ENCODE measurements at places on chromosomes 1 and 21.

DNA sequence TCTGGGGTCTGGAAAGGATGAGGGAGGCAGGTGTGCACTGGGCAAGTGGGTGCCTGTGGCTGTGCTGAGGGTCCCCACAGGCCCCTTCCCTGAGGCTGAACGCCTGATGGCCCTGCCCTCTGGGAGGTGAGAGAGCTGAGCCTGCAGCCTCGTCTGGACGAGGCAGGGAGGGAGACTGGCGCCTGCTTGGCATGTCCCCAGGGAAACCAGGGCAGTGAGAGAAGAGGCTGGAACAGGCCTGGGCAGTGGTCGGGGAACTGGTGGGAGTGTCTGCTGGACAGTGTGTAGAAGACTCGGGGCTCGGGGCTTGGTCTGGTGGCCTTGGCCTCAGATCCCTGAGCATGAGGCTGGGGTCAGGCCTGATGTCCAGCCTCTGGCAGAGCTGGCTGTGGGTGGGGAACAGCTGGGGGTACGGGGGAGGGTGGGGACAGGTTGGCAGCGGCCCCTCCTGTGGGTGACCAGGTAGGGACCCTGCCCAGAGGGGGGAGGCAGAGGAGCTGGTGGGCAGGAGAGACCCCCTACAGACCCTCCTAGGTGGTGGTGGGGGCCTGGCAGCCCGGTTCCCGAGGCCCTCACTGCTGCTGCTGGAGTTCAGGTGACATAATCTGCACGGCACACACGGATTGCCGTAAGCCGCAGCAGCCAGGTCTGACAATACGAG, 30.8 kb upstream of the PLCH2 start:
- DNase-seq: no peak

GRCh38 chr1:204046346-204046745, 26.6 kb upstream of the SOX13 start:
- DNase-seq: no peak

- DNase-seq: no peak
Observed at GRCh38 chr1:14167884-14168283, 430.6 kb upstream of the KAZN start.

DNA sequence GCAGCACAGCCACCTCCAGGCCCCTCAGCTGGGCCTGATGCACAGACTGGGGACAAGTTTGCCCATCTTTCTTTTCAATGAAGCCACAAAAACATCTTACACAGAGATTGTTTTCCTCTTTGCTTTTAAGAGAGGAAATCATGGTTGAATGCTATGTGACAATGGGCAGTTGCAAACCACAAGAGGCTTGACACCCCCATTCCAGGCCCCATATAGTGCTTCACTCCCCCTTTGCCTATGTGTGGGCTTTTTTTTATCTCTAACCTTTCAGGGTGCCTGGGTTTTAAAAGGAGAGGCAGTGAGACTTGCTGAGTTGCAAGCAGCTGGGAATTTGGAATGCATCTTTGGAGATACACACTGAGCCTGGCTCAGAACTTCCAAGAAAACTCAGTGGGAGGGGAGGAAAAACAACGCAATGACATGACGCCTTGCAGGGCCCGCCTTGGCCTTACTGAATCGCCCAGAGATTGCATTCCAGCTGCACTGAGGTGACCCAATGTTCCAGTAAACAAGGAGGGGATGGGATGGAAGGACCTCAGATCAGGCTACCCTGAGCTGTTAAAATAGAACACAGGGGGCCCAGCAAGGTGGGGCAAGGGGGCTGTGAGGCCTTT, 145.2 kb upstream of the ZNF648 start:
- no peak for DNase-seq

- DNase-seq: no peak
Observed at GRCh38 chr1:232891071-232891470, 59.3 kb upstream of the NTPCR start.

- no peak for DNase-seq
Observed at GRCh38 chr1:155069551-155070157, 6.1 kb downstream of the EFNA4 start.

DNA sequence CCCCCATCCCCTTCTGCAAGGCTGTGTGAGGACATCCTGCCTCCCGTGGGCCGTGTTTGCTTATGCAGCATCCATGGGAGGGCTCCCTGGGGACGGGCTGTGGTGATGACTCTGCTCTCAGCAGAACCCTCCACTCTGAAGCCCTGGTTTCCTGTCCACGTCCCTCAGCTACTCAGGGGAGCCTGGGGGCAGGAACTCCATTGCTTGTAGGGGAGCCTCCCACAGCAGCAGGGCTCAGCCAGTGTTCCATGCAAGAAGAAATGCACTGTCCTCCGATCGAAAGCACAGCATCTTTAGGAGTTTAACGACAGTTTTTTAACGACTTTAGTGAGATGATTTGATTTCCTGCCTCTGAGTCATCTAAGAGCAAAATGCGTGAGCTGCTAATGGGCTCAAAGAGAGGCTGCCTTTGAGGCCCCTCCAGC, 8.3 kb upstream of the KCNAB2 start:
- no peak for DNase-seq

DNA sequence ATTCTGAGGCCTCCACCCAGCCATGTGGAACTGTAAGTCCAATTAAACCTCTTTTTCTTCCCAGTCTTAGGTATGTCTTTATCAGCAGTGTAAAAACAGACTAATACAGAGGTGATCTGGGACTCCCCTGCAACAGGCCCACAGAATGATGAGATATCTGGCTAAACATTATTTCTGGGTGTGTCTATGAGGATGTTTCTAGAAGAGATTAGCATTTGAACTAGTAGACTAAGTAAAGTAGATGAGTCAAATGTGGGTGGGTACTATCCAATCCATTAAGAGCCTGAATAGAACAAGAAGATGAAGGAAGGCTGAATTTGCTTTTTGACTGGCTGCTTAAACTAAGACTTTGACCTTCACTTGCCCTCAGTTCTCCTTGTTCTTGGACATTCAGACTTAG, 396.5 kb upstream of the LRRC7 start:
- no peak for DNase-seq

- DNase-seq: no peak
Observed at GRCh38 chr21:44943005-44943685, 3.3 kb downstream of the SLX9 start.

DNA sequence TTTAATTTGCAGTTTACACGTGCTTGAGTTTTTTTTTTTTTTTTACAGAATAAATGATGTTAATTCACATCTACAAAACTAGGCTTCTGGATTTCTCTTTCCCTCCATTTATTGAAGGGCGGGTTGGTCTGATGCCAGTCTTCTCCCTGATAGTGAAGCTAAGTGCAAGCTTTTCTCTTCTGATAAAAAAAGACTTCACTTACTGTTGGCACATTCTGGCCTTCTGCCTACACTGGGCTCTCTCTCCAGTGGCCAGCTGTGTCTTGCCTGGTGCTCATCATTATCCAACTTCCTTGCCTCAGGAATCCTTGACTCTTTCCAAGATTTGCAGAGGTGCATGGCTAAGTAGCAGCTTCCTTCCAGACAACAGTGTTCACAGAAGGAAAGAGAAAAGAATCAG, 7.6 kb upstream of the RAP1A start:
- no peak for DNase-seq

DNA sequence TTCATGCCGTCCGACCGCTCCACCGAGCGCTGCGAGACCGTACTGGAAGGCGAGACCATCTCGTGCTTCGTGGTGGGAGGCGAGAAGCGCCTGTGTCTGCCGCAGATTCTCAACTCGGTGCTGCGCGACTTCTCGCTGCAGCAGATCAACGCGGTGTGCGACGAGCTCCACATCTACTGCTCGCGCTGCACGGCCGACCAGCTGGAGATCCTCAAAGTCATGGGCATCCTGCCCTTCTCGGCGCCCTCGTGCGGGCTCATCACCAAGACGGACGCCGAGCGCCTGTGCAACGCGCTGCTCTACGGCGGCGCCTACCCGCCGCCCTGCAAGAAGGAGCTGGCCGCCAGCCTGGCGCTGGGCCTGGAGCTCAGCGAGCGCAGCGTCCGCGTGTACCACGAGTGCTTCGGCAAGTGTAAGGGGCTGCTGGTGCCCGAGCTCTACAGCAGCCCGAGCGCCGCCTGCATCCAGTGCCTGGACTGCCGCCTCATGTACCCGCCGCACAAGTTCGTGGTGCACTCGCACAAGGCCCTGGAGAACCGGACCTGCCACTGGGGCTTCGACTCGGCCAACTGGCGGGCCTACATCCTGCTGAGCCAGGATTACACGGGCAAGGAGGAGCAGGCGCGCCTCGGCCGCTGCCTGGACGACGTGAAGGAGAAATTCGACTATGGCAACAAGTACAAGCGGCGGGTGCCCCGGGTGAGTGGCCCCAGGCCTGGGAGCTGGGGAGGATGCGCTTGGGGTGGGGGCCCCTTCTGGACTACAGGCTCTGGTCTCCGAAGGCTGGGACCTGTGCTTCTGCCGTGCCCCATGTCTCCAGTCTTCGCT, 1.1 kb downstream of the SKI start:
- DNase-seq: no peak

DNA sequence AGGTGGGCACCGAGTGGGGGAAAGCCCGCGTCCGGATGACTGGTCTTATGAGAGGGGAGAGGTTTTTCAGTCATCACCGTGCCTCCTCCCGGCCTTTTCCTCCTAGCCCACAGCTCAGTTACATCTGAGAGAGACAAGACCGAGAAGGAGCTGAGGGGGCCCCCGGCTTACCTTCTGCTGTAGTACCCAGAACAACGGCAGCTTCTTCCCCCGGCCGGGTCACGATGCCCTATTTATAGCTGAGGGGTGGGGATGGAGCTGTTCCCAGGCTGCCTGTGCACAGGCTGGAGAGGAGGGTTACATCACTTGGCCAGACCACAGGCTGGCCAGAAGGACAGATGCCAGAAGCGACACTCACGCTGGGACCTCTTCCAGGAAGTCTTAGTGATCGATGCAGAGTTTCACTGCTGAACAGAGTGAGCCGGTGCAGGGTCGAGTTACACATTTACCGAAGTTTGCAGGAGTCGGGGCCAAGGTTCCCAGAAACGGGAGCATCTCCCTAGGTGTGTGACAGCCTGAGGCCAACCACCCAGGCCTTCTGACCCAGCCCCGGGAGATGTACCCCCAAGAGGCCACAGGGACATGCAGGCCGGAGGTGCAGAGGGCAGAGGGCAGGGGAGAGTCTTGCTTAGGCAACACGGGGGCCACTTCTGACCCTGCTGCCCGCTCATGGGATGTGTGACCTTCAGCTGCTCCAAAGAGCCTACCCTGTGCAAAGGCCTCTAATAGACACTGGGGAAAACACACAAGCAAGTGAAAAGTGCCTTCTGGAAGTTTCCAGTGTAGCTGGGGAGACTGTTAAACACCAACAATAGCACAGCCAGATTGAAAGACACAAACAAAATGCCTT, at the start of gene AGT:
Gene AGT (minus strand): TSS at position 208 of the 850 bp plus-strand sequence. CDS start 3,299 bp downstream, outside the sequence.
- DNase-seq: no peak

DNA sequence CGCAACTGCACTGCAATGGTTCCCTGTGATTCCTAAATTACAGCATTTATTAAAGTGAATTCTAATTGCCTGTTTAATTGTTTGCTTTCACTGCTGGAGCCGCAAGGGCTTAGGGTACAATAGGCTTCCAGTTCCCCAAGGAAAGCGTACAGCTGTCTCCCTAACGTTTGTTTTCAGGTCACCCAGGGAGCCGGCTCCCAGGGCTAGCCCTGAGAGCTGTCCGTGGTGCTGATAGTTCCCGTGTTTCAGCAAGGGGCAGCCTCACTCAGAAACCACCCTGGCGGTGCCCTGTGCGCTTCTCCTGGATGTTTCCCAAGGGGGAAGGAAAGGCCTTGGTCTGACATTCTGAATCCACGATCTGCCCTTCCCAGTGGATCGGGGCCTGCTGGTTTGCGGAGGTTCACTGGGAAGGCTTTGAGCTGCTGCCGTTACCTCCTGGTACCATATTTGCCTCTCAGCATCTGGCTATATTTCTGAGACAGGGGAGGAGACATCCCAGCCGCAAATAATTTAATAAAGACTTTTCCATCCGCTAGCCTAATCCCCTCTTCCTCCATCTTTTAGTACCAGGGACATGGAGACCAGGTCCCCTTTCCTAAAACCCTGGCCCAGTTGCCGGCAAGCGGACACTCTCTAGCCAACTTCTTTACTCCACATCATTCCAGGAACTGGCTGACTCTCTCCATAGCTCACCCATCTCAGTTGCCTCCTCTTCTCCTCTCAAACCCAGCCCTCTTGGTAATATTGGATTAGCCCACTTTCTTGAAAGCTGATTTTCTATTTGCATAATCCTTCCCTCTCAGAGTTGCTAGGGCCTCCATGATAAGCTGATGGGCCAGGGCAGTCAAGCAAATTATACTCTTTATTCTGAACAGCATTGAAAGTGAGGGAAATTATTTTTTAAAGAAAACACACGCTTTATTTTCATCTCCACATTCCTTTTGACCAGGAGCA, 149.0 kb downstream of the IGSF21 start:
- no peak for DNase-seq

GRCh38 chr1:27403931-27404330, 11.5 kb downstream of the GPR3 start:
- no peak for DNase-seq

- DNase-seq: no peak
Observed at GRCh38 chr1:226678701-226679100, 60.4 kb downstream of the ITPKB start.

GRCh38 chr1:58431901-58432620, 114.5 kb downstream of the OMA1 start:
- no peak for DNase-seq

- DNase-seq: no peak
Observed at GRCh38 chr21:45362748-45363145, 42.2 kb upstream of the COL18A1 start.

GRCh38 chr1:207825719-207826556, 74.1 kb downstream of the CD46 start:
- no peak for DNase-seq

DNA sequence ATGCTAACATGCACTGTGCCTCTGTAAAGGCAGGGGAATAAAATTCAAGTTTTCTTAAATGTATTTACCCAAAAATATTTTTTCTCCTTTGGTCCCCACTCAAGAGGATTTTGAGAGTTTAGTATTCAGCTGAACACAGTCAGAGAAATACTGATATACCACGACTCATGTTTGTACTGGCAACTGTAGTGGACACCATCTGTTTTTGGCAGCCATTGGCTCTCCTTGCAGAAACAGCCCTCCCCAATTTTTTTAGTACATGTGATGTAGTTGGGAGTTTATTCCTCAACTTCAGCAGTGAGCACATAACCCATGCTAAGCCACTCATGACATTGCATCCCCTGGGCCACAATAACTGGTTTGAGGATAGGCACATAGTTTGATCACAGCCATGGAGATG, 154.8 kb upstream of the POU3F1 start:
- DNase-seq: no peak

GRCh38 chr1:25758466-25759070, 41.4 kb upstream of the SELENON start:
- DNase-seq: no peak

Data from cortex of kidney (tissue), 1 donor.